Gastrocnemius medialis (tissue), 4 donors: ENCODE measurements at places on chromosomes 16 and 17.

- DNase-seq = no peak
Measured at GRCh38 chr16:57151369-57151768, 34.5 kb downstream of the PSME3IP1 start.

GRCh38 chr16:85265810-85266209, 153.5 kb upstream of the CIBAR2 start:
- DNase-seq = no peak

DNA sequence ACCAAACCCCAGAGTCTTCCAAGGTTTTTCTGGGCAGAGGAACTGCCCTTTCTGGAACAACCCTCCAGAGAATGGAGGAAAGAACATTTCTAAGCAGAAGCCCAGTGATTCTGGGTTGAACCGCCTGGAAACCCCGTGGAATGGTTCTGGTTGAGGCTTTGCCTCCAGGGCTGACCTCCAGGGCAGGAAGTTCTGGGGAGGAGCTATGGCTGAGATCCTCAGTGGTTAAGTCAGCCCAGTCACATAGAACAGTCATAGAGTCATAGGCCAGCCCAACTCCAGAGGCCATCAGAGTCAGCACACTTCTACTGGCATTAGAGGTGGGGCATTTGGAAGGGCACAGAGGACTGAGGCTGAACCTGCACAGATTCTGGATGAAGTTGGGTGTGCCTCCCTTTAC, 65.9 kb downstream of the SPACA3 start:
- no peak for DNase-seq

DNA sequence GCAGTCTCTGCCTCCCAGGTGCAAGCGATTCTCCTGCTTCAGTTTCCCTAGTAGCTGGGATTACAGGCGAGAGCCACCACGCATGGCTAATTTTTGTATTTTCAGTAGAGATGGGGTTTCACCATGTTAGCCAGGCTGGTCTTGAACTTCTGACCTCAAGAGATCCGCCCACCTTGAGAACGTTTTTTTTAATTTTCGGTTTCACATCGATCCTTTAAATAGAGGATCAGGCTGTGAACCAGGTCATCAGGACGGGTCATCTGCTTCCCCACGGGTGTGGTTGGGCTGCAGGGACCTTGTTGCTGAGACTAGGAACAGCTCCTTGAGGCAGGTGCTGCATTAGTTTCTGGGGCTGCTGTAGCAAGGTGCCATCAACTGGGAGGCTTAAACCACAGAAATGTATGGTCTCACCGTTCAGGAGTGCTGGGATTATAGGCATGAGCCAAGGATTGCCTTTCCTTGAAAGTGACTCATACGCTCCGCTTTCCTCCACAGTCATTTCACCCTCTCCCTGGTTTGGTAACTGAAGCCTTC, 7.9 kb upstream of the NAGPA start:
- DNase-seq = no peak

- DNase-seq = no peak
Measured at GRCh38 chr17:32493571-32493970, 6.8 kb downstream of the CDK5R1 start.

DNA sequence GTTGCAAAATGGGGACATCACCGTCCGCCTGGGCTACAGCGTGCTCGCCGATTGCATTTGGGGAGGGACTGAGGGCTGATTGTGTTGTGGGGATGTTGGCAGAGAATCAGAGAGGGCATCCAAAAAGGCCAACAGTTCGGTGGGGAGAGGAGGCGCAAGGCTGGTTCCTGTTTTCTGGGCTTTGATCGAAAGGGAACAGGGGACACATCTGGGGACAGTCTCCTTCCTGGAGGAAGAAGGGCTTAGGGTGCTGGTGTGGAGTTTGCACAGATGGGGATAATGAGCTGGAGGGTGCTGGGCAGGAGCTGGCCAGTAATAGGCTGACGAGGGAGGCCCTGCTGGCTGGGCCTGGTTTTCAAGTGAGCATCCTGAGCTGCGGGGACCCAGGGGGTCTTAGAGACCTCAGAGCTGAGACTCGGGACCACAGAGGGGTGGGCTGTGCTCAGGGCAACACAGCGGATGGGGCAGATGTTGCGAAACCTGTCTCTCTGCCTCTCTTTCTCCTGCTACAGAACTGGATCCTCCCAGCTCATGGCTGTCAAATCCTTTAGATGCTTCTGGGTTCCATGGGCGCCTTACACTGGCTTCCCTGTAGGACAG, 288.7 kb downstream of the SEC14L1 start:
- DNase-seq = no peak
